Adrenal gland (tissue), 19 donors: ENCODE measurements at places on chromosomes 4 and X.

DNA sequence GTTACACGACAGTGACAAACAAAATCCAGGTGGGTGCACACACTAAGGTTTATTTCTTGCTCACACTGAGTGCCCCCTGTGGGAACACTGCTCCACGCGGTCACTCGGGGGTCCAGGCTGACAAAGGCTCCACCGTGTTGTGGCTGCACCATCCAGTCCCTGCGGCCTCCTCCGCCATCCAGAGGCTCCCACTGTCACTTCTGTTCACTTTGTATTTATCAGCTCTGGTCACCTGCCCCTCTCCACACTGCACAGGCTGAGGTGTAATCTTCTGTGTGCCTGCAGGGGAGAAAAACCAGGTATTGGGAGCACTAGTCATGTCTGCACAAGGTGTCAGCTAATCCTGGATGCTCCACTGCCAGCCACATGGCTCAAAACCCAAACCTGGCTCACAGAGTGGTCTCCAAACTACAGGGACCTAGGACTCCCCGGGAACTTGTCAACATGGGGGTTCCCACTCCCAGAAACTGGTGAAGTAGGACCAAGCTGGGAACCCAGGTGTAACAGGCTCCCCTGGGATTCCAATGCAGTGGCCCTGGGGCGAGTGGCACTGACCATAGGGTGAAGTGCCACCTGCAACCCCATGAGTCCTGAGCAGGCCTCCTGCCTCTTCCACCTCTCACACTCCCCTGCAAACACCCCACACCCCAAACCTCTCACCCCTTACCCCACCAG lies 25.5 kb downstream of the HMX1 start:
- no peak for DNase-seq

DNA sequence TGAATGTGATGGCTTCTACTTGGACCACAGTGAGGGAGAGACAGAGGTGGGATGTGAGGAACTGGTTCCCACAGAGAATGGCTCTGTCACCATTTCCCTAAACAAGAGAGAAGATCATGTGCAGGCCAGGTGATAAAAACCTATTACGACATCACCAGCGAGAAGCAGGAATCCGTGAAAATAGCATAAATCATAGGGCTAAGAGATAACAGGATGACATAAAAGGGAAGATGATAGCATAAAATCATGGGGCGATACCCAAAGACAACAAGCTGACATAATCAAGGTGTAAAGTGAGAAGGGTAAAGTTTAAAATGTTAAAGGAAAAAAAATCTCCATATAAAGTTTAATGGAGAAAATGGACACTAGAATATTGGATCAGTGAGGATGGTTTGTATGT lies 205.5 kb upstream of the SLIT2 start:
- DNase-seq: no peak

DNA sequence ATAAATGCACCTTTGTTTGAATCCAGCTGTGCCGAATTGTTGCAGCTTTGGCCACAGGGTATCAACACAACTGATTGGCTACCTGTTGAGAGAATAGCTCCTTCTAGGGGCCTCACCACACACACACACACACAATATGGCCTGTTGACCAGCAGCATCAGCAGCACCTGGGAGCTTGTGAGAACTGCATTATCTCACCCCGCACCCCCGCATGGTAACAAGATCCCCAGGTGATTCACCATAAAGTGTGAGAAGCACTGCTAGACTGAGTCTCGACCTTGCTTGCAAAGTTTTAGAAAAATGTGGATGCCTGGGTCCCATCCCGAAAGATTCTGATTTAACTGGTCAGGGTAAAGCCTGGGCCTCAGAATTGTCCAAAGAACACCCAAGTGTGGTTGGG lies 176.9 kb upstream of the PRPS2 start:
- no peak for DNase-seq

DNA sequence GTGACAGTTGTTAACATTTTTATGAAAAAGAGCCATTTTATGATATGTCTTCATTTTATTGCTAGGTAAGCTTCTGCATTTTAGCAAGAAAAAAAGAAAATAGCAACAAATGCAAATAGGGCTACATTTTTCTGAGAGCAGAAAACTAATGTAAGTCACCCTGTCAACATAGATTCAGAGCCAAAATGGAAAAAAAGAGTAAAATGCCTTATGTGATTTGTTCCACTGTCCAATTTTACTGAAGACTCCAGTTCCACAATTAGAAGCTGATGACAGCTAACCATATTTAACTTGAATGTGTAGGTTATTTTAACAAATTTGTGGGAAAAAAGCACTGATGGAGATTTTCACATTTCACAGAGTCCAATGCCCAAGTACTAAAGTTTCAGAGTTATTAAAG lies 772.3 kb downstream of the FAT4 start:
- no peak for DNase-seq

GRCh38 chr4:55528491-55528890 lies 18.2 kb downstream of the CLOCK start:
- DNase-seq: no peak

- DNase-seq: no peak
Observed at GRCh38 chr4:110306303-110306702, 107.9 kb upstream of the ELOVL6 start.

- no peak for DNase-seq
Observed at GRCh38 chr4:92099861-92100260, 203.9 kb upstream of the GRID2 start.

- no peak for DNase-seq
Observed at GRCh38 chr4:153521999-153522801, 56.0 kb downstream of the TMEM131L start.

GRCh38 chr4:146257511-146257910 lies 43.2 kb downstream of the REELD1 start:
- no peak for DNase-seq

GRCh38 chr4:174201871-174202270 lies 81.6 kb downstream of the FBXO8 start:
- no peak for DNase-seq

- DNase-seq: no peak
Observed at GRCh38 chr4:139858436-139859205, 193.0 kb downstream of the MGST2 start.

- DNase-seq: no peak
Observed at GRCh38 chrX:119398587-119398973, 556 bp upstream of the SLC25A43 start.

DNA sequence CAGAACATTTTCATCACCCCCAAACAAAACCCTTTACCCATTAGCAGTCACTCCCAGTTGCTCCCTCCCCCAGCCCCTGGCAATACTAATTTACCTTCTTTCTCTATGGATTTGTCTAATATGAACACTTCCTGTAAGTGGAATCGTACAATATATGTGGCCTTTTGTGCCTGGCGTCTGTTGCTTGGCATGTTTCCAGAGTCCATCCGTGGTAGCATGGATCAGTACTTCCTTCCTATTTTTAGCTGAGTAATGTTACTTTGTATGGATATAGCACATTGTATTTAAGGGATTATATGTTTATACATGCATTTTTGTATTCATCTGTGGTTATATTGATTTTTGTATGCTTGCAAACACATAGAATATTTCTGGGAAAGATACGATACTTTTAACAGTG lies 48.2 kb downstream of the PPEF1 start:
- DNase-seq: peak; percentile 23

- no peak for DNase-seq
Observed at GRCh38 chr4:8502371-8502770, 61.8 kb downstream of the TRMT44 start.

GRCh38 chrX:7266288-7266687 lies 118.3 kb upstream of the PUDP start:
- no peak for DNase-seq

GRCh38 chr4:188308142-188308541 lies 168.9 kb downstream of the TRIML1 start:
- DNase-seq: no peak

DNA sequence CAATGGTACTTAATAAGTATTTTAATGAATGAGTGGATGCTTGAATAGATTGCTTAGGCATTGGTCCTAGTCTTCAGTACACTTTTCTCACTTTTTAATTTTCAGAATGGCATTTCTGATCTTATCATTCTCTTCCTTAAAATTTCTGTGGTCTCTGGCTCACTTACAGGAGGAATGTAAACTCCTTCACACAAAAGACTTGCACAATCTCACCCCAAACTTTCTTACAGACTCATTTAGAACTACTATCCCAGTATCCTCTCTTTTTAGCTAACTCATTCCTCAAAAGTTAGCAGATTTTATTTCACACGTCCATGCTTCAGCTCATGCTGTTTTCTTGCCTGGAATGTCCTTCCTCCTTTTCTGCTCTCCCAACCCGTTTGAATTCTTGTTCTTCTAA lies 350.1 kb downstream of the GRXCR1 start:
- no peak for DNase-seq

GRCh38 chr4:141455651-141456050 lies 180.7 kb upstream of the IL15 start:
- DNase-seq: no peak

DNA sequence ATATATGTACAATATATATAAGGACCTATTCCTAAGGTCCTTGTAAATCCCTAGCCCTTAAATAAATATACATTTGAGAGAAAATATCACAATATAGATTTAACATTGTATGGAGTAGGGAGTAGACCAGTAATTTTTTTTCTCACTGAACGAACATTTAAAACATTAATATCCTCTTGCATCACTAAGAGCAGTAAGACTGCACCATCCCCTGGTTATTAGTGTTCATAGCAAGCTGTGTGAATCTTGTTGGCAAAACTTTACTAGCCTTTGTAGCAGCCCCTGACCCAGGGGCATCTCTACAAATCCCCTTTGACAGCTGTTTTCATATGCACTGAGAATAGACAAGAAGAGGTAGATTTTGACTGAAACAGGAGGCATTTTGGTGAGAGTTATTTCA lies 146.5 kb downstream of the IL1RAPL2 start:
- no peak for DNase-seq

GRCh38 chr4:136810626-136811025 lies 721.7 kb downstream of the PCDH18 start:
- no peak for DNase-seq

DNA sequence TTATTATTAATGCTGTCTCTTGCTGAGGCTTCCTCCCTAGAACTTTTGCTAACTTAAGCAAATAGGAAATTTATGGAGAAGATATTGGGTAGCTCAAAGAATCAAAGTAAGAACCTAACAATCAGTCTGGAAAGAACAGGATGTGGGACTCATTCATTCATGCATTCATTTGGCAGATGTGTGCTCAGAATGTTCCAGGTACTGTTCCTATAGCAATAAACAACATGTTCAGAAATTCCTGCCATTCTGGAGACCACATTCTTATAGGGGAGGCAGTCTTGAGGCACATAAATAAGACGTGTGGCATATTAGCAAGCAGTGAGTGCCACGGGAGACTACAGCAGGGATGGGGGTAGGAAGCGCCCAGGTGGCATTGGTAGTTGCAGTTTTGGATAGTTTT lies 5.0 kb downstream of the GRK4 start:
- no peak for DNase-seq

DNA sequence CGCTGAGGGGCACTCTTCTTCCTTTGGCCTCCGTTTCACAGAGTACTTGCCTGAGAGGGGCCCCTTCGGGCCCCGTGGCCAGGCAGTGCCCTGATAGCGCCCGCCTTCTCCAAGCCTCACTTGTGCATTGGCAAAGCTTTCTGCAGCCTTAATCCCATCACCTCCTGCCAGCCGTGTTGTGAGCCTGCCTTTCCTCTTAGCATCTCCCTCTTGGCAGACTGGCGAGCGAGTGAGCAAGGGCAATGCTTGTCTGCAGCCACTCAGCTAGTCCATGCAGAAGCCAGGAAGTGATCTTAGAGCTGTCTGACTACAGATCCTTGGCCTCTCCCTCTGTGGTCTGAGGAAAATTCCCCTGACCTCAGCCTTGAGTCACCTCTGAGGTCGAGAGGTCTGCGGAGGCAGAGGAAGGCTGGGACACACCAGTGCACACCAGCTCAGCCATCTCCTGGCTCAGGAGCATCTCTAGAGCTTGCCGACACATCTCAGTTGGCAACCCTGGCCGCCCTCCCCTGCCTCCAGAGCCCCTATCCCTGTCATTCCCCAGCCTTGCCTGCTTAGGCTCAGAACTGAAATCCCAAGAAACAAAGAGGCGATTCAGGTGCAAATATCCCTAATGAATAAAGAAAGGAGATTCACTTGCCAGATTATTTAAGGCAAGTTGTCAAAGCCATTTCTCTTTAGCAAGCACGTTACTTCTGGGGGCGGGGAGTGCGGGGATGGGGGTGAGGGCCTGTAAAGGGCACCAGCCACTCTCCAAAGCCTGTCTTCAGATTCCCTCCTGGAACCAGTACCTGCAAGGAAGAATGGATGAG lies 143.5 kb upstream of the MAMLD1 start:
- DNase-seq: no peak

DNA sequence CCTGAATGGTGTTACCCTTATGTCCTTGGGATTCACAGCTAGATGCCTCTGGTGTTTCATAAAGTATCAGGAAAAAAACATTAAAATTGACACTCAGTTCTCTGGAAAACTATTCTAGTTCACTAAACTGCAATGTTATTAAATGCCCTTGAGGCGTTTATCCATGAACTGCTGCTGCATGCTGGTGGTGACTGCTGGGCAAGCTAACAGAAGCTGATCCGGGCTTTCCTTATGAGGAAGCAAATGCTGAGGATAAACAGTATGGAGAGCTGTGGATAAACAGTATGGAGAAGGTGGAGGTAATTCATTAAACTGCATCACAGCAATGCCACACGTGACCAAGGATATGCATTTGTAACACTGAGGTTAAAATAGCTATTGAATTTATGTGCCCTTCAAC lies 227.0 kb downstream of the NR3C2 start:
- DNase-seq: no peak

DNA sequence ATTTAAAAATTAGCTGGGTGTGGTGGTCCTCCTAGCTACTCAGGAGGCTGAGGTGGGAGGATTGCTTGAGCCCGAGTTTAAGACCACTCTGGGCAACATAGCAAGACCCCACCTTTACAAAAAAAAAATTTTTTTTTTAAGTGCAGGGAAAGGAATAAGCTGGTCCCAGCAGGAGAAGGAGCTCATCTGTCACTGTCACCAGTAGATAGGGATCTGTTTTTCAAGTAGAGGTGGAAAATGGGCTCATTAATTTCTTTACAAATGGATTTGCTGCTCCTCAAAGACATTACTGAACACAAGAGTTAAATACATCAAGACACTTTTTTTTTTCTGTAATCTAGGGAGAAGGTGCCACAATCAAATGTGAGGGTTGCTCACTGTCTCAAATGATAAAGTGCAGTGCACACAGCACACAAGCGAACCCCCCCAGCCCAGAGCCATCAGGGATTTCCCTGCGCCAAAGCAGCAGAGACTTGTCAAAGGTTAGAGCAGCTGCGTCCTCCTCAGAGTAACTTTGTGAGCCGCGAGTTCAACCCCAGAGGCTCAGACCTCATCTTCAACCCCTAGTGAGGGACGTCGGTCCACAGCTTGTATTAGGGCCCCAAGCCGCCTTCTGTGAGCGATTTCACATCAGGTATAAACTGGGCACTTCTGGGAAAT lies 14.3 kb upstream of the MTNR1A start:
- DNase-seq: no peak

GRCh38 chrX:30364229-30364628 lies 55.0 kb upstream of the NR0B1 start:
- DNase-seq: no peak

GRCh38 chr4:38332699-38333098 lies 331.3 kb upstream of the KLF3 start:
- peak; percentile 64 for DNase-seq
